Left renal pelvis (tissue), 4 donors: ENCODE measurements at places on chromosomes 7 and 10. TPM values are rescaled to one million over a fixed set of nuclear protein-coding genes. Genes with fewer than 3 reads are reported as not detected.

CLRN3 gene
- 19.7 TPM for polyA plus RNA-seq

PSPH gene
- 44.3 TPM for polyA plus RNA-seq

STEAP1B gene
- polyA plus RNA-seq = 3.4 TPM

ZNF25 gene
- 13.3 TPM for polyA plus RNA-seq

RNF32 gene
- polyA plus RNA-seq = 2.4 TPM

SLK gene
- polyA plus RNA-seq = 57.0 TPM

NKX2-3 gene
- polyA plus RNA-seq = not detected

SSC4D gene
- 3.7 TPM for polyA plus RNA-seq

TAS2R4 gene
- polyA plus RNA-seq = 1.3 TPM

PCDH15 gene
- polyA plus RNA-seq = 12.4 TPM

CLEC2L gene
- polyA plus RNA-seq = 1.1 TPM

DNA2 gene
- 13.3 TPM for polyA plus RNA-seq

GRID2IP gene
- 0.16 TPM for polyA plus RNA-seq

ZNF804B gene
- 0.23 TPM for polyA plus RNA-seq

IGF2BP3 gene
- polyA plus RNA-seq = 22.0 TPM

AKR1C4 gene
- not detected for polyA plus RNA-seq

SYNPO2L gene
- 0.19 TPM for polyA plus RNA-seq

TMEM140 gene
- polyA plus RNA-seq = 25.6 TPM

SRI gene
- polyA plus RNA-seq = 107 TPM

OR2A42 gene
- 1.1 TPM for polyA plus RNA-seq

UTF1 gene
- polyA plus RNA-seq = not detected

DYNC1I1 gene
- polyA plus RNA-seq = 0.59 TPM

PAX4 gene
- not detected for polyA plus RNA-seq

CYP2W1 gene
- polyA plus RNA-seq = 1.3 TPM

FUOM gene
- polyA plus RNA-seq = 12.9 TPM

ACSL5 gene
- 4.7 TPM for polyA plus RNA-seq

ABCB4 gene
- 2.6 TPM for polyA plus RNA-seq

BAZ1B gene
- 67.8 TPM for polyA plus RNA-seq

MIOS gene
- 58.2 TPM for polyA plus RNA-seq

VSTM4 gene
- polyA plus RNA-seq = 13.2 TPM

ZNF736 gene
- polyA plus RNA-seq = 10.7 TPM

TMEM273 gene
- polyA plus RNA-seq = 2.5 TPM

BAIAP2L1 gene
- 13.1 TPM for polyA plus RNA-seq

PNLIPRP2 gene
- polyA plus RNA-seq = not detected

ODAD2 gene
- polyA plus RNA-seq = 3.2 TPM

PPP1R17 gene
- polyA plus RNA-seq = not detected

CLDN12 gene
- polyA plus RNA-seq = 54.0 TPM

ACSM6 gene
- 0.16 TPM for polyA plus RNA-seq

IDE gene
- polyA plus RNA-seq = 27.3 TPM

GPR37 gene
- 1.8 TPM for polyA plus RNA-seq

HMX2 gene
- polyA plus RNA-seq = 2.8 TPM

PTPRN2 gene
- polyA plus RNA-seq = 7.7 TPM

EBLN1 gene
- not detected for polyA plus RNA-seq

MYPN gene
- 0.06 TPM for polyA plus RNA-seq
